Fibroblast of skin of back (primary cell): ENCODE measurements at places on chromosomes 1 and 21.
A peak's percentile ranks its signal among the peaks of the same experiment; 100 is the strongest.

- no peak for DNase-seq
Measured at GRCh38 chr1:186142159-186142558, 232.9 kb downstream of the TPR start.

DNA sequence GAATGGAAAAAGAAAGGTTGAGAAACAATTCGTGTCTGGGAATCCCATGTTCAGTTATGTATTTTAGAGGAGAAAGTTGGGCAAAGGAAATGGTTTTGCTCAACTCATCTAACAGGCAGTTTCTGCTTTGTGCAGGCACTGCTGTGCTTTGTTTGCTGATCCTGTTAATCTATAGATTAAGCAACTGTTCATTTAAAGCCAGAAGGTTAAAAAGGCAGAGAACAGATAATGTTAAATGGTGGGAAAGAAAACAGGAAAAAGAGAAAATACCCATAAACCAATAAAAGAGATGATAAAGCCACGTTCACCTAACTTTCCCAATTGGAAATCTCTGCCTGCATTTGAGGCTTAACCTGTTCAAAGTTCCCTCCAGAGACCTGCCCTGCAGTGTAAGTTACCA, 70.0 kb downstream of the APP start:
- DNase-seq = no peak

- DNase-seq = no peak
Measured at GRCh38 chr1:202117898-202118371, 4.8 kb upstream of the GPR37L1 start.

- DNase-seq = no peak
Measured at GRCh38 chr1:1853593-1854257, 37.2 kb downstream of the GNB1 start.

DNA sequence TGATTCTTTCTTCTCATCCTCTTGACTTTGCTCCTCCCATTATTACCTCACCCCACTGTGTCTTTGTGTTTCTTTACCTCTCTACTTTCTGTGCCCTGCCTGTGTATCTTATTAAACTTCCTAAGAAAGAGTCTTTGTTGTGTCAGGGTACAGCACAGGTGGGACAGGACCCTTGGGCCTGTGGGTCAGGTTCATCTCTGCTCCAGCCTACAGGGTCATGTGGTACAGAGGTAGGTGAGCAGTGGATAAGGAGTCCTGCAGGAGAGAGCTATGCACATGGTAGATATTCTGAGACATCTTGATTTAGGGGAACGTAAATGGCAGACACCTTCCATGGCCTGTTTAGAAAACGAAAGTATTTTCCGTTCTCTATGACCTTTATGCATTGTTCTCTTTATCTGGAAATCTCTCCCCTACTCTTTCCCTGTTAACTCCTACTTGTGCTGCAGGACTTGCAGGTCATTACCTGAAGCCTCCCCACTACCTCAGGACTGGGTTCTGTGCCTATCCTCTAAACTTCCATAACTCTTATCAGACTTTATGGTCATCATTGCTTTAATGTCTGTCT, 9.9 kb downstream of the GIPC2 start:
- DNase-seq = no peak

DNA sequence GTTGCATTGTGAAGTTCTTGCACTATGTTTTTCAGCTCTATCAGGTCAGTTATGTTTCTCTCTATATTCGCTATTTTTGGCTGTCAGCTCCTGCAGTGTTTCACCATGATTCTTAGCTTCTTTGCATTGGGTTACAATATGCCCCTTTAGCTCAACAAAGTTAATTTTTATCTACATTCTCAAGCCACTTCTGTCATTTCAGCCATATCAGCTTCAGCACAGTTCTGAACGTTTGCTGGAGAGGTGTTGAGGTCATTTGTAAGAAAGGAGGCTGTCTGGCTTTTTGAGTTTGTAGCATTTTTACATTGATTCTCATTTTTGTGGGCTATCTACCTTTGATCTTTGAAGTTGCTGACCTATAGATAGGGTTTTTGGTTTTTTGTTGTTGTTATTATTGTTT, 573.2 kb upstream of the RGS18 start:
- DNase-seq = no peak

- DNase-seq = no peak
Measured at GRCh38 chr21:44267655-44268142, 6.0 kb upstream of the DNMT3L start.

GRCh38 chr1:15475752-15476314, at the start of gene CELA2B:
TSS of gene CELA2B (plus strand) at chr1:15476104. CDS start at chr1:15476126, 22 bp downstream.
- DNase-seq = no peak

DNA sequence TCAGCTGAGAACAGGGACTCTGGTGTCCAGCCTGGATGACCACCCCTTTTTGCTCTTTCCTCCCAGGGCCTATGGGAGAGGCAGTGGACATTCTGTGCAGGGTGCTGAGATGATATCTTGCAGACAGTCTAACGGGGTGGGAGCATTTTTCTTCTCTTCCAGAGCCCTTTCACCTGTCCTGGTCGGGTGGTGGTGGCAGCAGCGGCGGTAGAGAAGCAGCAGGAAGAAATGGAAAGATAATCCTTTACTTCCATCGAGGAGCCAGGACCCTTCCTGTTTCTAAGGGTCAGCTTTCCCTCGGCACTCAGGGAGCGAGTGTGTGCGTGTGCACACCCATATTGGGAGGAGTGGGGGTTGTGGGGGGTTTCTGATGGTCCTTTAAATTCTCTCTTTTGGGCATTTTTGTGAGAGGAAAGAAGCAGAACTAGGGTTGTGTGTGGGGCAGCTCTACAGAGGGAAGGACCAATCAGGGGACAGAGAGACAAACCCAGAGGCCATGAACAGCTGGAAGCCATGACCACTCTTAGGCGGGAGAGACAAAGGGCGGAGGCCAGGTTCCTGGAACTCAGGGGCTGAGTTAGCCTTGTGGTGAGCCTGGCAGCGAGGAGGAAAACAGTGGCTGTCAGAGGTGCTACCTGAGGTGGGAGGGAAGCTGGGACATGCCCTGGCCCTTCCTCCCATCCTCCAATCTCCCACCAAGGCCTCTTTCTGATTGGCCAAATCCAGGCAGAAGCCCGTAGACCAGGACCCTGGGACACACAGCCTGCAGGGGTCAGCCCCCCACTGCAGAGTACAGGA, 31.2 kb upstream of the CSF3R start:
- DNase-seq = no peak

DNA sequence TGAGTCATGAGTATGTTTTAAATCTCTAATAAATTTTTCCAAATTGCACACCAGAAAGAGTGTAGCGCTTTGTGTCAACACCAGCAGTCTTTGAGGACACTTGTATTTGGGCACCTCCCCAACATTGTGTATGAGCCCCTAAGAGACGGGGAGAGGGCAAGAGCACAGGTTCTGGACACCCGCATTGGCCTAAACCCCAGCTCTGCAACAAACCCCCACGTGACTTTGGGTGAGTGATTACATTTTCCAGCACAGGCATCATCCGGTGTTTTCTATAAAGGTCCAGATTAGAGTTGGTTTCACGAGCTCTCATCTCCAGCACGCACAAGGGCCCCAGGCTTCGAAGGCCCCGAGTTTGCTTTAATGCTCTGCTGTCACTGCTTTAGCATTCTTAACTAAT, 66.3 kb upstream of the SLC45A1 start:
- DNase-seq = no peak

- DNase-seq = peak; percentile 49
Measured at GRCh38 chr1:203127666-203128430, at the start of gene ADORA1. TSS of gene ADORA1 (plus strand) at chr1:203127726. CDS start at chr1:203128842, 1,116 bp downstream.

GRCh38 chr1:62744611-62745577, 39.0 kb upstream of the ATG4C start:
- no peak for DNase-seq

DNA sequence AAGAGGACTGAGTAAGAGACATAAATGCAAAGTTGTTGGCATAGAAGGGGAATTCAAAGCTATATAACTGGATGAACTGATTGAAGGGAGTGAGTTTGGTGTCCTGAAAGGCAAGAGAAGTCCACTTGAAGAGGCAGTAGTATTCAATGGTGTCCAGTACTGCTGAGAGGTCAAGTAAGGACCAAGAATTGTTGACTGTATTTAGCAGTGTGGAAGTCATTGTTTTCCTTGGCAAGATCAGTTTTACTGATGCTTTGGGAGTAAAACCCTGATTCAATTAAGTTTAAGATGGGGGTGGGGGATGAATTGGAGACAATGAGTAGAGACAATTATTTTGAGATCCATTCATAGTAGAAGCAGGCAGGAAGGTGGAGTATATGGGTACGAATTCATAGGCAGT, 5.8 kb upstream of the LRRC8D start:
- DNase-seq = no peak
